ENCODE measurements at places on chromosomes 16 and 17. TPM values are rescaled to one million over a fixed set of nuclear protein-coding genes. Genes with fewer than 3 reads are reported as not detected.

GRCh38 chr16:2466667-2467527, 4.2 kb upstream of the NTN3 start:
- DNase-seq = no peak

- no peak for DNase-seq
Measured at GRCh38 chr16:47728205-47728604, 267.1 kb downstream of the PHKB start.

DNA sequence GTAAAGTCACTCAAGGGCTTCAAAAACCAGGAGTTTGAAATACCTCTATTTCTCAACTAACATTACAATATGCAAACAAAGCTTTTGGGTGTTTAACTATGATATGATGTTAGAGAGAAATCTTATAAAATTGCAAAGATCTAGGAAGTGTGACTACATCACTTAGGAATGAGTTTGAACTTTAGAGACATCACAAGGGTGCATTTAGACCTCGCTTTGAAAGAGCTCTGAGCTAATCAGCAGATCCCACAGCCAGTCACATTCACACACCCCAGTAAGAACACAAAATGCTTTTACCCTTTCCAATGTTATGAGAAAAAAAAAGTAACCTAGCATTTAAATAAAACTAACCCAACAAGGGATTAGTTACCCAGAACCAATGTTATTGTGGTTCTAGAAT, 45.2 kb downstream of the HYDIN start:
- DNase-seq = no peak

- DNase-seq = no peak
Measured at GRCh38 chr17:20189979-20190378, 180.8 kb downstream of the SPECC1 start.

DNA sequence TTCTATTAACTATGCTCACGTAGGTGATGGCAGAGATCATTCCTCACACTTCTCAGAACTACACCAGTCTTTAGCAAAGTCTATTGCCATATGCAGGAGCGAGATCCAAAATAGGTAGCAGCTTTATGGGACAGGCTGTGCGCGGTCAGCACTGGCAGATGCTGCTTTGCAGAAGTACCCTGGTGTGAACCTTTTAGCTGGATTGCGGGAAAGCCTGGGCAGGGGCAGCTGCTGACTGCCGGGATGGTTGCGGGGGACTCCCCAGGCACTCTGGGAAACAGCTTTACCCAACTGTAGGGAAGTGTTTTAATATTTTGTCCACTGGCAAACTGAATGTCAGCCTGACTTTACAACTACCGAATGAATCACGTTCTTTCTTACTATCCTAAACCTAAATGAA, 251.3 kb downstream of the HS3ST3A1 start:
- no peak for DNase-seq

DNA sequence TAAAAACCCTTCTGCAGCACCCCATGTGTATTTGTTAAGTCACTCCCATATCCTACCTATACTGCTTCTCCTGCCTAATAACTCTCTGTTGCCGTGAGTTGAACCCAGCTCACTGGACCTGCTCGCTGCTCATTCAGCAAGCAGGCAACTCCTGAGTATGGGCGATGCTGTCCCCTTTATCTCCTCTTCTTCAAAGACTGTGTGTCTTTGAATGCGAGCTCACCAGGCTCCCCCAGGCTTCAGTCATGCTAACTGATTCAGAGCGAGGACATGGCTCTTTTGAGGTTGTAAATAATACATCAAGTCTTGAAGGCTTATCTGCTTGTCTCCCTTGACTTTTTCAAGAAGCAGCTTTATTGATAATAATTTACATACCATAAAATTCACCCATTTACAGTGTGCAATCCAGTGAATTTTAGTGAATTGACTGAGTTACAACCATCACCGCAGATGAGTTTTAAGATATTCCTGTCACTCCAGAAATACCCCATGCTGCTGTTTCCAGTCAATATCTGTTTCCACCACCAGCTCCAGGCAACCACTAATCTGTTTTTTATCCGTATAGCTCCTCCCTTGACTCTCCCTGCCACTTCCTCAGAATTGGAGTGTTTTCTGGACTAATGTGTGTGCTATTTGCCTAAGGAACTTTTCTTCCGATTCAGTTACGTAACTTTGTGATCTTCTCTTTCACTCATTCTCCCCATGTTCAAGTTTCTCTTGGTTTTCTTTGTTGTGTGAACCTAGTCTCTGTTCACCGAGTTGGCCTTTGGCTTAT, 132.2 kb downstream of the SPECC1 start:
- DNase-seq = no peak

DNA sequence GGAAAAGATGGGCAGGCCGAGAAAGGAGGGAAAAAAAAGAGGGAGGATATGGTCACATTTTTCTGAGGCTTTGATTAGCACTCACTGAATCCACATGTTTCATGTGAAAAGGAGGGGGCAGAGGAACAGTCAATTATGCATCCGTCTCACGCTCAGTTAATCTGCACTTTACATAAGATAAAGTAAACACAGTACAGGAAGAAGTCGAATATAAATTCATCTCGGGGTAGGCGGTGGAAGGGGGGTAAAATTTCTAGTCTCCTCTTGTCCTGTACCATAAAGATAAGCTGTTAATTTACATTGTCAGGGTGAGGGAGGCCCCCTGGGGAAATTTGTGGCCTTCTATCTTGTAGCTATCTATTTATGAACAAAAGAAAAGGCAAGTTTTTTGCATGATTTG, 73.1 kb upstream of the CES5A start:
- DNase-seq = no peak

DNA sequence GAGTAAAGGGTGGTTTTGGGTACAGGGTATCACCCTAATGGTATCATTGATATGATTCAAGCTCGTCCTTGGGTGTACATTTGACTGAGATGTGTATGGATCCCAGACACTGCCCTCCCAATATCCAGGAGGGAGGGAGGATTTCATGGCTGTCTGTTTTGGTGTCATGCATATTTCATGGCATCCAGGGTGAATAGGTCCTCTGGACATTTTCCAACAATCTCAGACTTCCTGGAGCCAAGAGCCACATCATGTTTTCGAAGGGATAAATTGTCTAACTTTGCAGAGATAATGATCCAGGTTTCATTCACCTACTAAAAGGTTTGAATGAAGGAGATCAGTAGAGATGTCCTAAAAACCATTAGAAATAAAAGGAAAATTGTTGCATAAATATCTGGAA, 431.9 kb downstream of the SHISA9 start:
- DNase-seq = no peak

GRCh38 chr17:50460831-50461526, 7.7 kb downstream of the CHAD start:
- DNase-seq = no peak

GRCh38 chr17:75124041-75124818, 7.3 kb downstream of the NT5C start:
- peak; percentile 43 for DNase-seq

DNA sequence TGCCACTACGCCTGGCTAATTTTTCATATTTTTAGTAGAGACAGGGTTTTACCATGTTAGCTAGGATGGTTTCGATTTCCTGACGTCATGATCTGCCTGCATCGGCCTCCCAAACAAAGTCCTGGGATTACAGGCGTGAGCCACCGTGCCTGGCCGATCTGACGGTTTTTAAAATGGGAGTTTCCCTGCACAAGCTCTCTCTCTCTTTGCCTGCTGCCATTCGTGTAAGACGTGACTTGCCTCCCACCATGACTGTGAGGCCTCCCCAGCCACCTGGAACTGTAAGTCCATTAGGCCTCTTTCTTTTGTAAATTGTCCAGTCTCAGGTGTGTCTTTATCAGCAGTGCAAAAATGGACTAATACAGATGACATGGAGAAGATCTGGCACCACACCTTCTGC, 4.7 kb upstream of the FLCN start:
- no peak for DNase-seq

DNA sequence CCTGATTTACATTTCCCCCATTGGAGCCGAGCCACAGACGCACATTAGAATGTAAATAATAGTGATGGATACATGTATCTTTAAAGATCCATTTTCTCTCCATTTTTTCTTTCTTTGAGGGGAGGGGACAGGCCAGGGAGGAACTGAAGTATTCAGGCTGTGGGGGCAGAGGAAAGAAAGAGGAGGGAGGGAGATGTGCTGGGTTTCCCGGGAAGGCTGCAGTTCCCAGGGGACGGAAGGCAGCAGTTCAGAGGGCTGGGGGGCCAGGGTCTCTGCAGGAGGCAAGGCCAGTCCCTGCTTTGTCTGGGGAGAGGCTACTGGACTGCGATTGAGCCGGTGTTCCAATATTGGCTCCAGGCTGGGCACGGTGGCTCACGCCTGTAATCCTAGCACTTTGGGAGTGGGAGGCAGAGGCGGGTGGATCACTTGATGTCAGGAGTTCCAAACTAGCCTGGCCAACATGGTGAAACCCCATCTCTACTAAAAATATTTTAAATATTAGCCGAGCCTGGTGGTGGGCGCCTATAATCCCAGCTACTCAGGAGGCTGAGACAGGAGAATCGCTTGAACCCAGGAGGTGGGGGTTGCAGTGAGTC, 94.2 kb upstream of the LHX1 start:
- DNase-seq = no peak

DNA sequence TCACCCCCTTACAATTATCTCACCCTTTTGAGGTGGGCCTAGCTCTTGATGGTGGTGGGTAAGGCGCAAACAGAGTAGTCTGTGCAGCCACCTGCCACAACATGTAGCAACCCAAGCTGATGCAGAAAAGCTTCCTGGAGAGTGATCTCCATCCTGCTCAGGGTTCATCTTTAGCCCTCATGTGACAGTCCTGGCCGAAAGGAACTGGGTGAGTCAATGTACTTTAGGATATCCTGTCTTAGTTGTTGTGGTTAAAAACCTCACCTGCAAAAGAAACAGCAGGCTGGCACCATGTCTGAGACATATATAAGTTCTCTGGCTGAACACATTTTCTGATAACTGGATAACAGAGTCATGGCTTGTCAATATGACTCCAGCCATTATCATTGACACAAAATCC, 183.5 kb upstream of the CPHXL start:
- DNase-seq = no peak

DNA sequence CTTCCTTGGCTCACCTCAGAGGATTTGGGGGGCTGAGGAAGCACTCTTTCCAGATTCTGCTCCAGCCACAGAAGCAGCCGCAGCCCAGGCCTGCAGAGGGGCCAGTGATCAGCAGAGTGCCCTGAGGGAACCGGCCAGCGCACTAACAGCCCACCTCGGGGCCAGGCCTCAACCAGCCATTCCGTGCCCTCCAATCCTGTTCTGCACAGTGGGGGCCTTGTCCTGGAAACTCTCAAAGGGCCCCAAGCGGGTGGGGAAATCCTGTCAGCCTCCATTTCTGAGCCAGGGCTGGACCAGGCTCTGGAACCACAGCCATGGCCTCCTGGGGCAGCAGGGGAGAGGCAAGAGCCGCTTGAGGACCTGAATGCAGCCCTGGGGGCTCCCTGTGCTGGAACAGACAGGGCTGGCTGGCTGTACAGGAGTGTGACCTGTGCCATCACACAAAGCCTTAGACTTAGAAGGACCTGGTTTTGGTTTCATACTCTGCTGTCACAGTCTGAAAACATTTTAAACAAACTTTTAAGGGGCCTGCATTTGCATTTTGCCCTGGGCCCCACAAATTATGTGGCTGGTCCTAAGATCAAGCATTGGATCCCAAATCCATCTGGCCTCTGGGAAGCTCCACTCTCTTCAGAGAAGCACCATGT, 10.0 kb downstream of the CNGB1 start:
- no peak for DNase-seq

GRCh38 chr17:79840989-79841286, 1.7 kb upstream of the CBX4 start:
- DNase-seq = no peak

DNA sequence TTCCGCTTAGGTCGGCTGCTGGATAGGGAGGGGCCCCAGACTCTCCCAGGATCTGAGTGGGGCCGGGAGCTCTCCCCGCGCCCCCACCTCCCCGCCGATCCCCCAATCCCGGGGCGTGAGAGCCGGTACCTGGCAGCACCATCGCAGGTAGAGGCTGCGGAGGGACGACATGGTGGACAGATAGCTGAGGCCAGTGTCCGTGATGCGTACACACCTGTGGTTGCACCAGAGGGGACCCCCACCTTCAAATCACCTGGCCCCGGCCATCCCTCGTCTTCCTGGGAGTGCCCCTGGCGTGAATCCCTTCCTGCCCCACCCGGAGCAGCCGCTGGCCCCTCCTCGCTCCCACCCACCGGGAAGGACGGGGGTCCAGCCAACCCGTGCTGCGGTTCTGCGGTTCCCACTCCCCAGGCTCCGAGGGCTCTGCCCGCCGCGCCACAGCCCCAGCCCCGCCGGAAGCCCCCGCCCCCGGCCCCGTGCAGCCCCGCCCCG, 4.7 kb upstream of the WDR24 start:
- no peak for DNase-seq

Gene KCNG4
- total RNA-seq = not detected

Gene CCL23
- not detected for total RNA-seq

Gene TPSAB1
- total RNA-seq = not detected

Gene TP53
- 68.7 TPM for total RNA-seq

All from fibroblast of the aortic adventitia (primary cell).